Stimulated activated CD4-positive, alpha-beta T cell treated with anti-CD3 and anti-CD28 coated beads, TNF-alpha, amount 100 ng/mL, for 1 hour (primary cell): ENCODE measurements at places on chromosomes 13 and 19.

DNA sequence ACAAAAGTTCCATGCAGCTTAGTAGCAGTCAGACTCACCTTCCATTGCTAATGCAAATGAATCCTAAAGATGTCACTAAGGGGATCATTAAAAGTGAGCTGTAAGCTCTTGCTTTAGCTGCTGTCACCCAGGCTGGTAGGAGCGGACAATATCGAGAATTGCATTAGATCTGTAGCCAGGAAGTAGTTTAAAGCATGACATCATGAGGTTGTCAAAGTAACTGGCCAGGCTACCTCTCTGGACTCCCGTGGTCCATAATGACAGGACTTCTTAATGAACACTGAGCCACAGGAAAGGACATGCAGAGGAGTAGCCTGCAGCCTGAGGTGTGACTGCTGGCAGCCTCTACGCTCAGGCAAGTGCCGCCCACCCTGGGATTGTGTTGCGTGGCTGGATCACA, 522.3 kb upstream of the NBEA start:
- DNase-seq, result no peak

DNA sequence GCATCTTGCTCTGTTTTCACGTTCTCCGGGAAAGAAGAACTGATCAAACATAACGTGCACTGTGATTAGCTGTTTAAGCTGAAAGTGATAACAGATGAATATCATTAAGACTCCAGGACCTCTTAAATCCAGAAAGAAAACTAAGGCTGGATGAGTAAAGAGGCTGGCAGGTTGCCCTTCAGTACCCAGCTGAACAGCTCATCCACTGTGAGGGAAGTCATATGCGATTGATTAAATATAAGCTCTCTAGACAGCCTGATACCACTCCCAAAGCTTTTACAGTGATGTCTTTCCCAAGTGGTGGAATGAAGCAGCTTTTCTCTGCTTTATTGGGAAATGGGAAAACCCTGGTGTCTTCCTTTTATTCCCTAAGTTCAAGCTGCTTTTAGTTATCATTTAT, 116.9 kb downstream of the EFNB2 start:
- DNase-seq, result no peak

- DNase-seq, result no peak
These were observed 763 bp downstream of the POLD1 start for GRCh38 chr19:50384685-50385535.

- no peak for DNase-seq
These were observed 3.8 kb downstream of the LILRA4 start for GRCh38 chr19:54335164-54335563.

DNA sequence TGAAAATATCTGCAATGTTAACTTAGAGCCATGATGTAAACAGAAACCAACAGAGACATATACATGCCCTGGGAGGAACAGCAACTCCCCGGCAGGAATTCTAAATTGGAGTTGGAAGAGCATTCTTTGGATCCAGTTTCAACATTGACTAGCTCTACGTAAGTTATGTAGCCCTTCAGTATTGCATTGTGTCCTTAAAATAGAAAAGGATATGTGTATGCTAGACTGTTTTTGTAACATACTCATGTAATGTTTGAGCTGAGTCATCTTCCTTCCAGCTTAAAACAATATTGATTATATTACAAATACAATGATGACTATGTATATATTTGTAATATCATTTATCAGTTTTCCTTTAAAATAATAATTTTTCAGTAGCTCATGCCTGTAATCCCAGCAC, 1422.2 kb upstream of the PCDH20 start:
- no peak for DNase-seq

DNA sequence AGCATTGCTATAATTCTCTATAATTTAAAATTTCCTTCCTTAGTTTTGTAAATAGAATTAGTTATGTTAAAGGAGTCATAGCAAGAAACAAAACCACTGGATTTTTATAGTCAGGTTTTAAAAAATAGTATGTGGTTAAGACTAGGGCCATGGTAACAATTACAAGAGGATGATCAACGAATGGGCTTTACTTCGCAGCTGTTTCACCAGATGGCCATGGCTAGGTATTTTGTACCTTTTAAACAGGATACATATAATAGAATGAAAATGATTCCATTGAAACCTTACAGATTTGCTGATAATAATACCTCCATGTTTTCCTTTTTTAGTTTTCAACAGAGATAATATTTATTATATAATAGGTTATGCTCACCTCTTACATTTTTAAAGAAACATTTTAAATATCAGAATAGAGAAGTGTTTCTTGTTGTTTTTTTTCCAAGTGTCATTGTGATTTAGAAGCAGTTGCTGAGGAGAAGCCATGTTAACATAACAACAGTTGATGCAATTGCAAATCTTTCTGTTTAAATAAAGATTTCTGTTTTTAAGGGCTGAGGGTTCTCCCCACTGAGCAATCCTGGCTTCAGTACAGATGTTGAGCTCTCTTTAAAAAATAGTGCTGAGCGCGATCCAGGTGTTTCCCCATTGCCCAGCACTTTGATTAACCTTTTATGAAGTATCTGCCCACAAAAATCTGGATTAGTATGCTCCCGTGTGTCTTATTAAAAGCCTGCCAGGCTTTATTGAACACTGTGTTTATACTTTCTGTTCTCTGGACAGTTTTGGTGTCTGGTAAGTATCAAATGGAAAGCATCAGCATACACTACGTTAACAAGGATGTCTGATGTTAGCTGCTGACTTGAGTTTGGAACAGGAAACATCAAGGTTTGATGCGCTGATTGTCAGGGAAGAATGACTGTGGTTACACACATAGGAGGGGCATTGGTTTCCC, 205.3 kb downstream of the HS6ST3 start:
- DNase-seq, result no peak

GRCh38 chr13:91097269-91097668, 250.2 kb upstream of the MIR17HG start:
- no peak for DNase-seq
